ENCODE measurements at places on chromosomes 2 and 18.

GRCh38 chr2:171702781-171703556 is 15.7 kb downstream of the DYNC1I2 start:
- no peak for DNase-seq

DNA sequence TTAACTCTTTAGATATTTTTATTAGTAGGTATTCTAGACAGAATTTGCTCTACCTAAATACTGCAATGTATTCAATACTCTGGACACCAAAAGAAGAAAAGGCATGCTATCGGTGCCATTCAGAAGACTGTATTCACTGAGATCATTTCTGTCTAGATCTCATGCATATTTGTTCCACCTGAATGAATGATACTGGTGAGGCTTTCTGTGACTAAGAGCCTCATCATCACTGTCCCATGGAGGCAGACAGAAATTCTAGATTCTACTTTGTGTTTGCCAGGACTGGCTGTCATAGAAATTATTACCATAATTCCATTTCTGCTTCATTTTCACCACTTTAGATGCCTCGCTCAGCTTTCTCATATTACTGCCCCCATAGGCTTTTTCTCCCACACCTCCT is 340.7 kb downstream of the MBD2 start:
- DNase-seq: no peak

DNA sequence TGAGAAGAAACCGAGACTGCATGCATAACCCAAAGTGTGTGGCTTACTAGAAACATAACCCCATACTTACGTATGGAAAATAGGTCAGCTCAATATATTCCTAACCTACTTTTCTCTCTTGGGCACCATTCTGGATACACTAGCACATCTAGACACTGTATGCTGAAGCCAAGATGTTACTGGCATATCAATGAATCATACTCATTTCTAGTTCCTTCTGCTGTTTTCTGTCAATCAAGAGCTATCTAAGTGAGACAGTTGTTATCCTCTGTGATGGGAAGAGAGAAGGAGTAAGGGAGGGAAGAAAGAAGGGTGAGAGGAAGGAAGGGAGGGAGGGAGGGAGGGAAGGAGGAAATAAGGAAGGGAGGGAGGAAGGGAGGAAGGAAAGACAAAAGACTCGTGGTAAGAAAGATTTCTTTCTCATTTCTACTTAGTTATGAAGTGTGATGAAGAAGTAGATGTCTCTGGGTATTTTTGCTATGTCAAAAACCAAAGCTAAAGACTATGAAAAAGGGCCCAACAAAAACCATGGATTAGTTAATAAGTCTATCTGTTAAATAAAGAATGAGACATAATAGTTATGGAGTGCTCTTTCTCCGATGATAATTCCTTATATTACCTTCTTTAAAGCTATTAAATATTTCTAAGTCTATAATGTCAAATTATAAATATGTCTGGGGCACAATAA is 248.4 kb downstream of the ZNF521 start:
- no peak for DNase-seq

- no peak for DNase-seq
Measured at GRCh38 chr2:241882091-241882625, 12.6 kb downstream of the RTP5 start.

GRCh38 chr2:137179542-137179941 is 414.2 kb downstream of the THSD7B start:
- DNase-seq: no peak

Data from activated T-cell treated with anti-CD3 and anti-CD28 coated beads for 1 hour (primary cell).